ENCODE measurements at places on chromosomes 4 and X.

DNA sequence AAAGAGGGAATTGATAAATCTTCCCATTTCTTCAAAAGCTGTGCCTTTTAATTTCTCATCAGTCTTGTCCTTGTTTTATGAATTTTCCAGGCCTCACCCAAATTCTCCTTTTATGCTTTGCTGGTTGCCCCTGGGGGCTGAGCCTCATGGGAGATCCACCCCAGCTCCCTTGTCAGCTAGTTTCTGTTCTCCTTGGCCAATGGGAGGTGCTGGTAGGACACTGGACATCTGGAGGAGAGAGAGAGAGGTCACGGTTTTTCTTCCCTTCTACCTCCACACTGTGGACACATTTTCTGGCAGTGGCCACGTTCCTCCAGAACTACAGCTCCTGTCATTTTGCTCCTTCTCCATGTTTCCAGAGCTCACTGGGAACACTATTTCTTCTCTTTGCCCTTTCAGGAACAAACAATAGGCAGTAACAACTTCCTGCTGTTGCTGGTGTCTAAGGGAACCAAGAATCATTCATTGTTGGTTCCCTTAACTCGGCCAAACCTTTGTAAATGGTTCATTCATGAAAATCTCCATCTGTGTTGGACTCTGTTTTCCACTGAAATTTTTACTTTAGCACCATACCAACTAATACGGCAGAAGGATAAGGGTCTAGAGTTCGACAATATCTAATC is 334.5 kb downstream of the GPAT3 start:
- no peak for DNase-seq

DNA sequence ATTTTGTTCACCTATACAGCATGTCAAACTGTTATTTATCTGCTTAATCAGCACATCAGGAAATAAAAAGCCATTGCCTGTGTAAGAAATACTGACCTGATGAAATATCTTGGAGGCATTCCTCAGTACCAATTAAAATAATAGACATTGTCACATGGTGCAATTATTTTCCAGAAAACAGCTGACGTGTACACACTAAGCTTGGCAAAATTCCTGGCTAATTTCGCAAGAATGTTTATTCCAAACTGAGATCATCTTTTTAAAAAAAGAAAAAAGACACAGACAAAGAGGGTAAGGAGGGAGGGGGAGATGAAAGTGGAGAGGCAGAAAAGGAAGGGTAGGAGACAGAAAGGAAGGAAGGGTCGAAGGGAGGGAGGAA is 61.9 kb upstream of the NFKB1 start:
- DNase-seq, result no peak

DNA sequence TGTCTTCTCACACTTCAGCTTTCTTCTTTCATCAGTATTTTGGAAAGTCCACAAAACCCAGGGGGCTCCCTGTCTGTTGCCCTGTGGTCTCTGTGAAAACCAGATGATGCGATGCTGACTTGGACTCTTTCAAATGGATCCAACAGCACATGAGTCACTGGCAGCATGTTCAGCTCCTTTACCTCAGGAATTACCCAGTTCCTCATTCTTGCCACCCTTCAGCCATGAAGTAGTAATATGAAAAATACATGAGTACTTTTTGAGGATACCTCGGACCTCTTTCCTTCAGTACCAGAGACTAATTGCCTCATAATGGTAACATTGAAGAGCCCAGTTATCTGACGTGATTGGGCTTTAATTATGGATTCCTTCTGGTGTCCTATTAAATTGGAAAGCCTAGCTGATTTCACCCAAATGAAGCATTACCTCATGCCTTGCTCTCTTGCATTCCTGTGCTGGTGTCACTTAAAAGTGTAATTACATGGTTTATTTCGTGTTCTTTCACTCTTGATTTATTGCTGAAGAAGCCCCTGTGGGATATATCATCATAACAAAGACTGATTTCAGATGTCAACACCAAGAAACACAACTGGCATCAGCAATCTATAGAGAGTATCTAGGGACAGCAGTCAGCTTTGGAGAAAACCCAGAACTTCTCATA is 63.4 kb downstream of the NFKB1 start:
- DNase-seq, result no peak

DNA sequence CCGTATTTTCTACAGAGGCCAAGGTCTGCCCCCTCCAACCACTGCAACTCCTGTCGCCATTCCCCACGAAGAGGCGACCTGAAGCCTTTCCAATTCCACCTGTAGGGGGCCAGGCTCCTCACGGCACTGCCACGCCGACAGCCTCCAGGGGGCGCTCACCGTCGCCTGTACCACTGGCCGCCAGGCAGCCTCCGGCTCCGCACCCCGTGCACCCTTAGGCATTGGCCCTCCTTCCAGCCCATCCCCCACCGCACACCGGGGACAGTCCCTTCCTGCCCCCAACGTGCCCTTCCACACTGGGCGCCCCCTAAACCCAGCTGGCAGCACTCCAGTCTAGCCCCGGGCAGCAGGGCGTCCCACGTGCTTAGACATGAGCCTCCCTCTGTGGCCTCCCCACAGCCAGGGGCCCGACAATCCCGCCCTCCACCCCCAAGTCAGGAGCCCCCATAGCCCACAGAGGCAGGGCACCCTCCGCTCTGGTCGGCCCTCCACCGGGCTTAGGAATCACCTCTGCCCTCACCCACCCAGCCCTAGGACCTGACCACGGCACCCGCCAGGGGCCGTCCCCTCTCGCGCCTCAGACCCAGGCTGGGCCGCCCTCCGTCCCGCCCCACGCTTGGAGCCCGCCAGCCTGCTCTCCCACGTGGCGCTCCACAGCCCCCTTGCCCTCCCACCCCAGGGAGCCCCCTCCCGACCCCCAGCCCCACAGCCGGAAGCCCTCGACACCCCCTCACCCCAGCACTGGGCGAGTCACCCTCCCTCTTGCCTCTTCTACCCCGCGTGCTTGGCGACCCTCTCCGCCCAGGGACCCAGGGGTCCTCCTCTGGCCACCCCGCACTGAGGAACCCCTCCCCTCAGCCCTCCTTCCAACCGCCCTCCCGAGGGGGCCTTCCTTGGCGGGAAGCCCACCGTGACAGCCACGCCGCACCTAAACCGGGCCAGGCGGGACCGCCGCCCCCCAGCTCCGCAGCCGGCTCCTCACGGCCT is 711 bp downstream of the PNMA6E start:
- DNase-seq, result peak; percentile 62

DNA sequence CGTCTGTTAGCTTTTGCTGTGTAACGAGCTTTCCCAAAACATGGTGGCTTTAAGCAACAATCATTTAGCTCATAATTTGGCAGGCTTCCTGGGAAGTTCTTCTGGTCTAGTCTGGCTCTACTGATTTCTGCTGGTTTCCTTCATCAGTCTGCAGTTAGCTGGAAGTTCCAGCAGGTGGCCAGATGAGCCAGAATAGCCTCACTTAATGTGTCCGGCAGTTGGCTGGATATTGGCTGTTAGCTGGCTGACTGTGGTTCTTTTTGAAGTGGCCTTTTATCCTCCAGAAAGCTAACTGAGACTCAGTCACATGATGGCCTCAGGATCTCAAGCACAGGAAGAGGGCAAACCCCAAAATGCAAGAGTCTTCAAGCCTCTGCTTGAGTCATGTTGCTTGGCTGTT is 34.9 kb downstream of the FTHL17 start:
- peak; percentile 33 for DNase-seq

- DNase-seq, result no peak
Measured at GRCh38 chrX:153628129-153628528, 18.9 kb upstream of the DUSP9 start.

Measured in nephron progenitor cell (in vitro differentiated cells).